ENCODE measurements at places on chromosomes 7 and 10. TPM values are rescaled to one million over a fixed set of nuclear protein-coding genes. Genes with fewer than 3 reads are reported as not detected.

- no peak for DNase-seq
These were observed 770 bp downstream of the PRXL2A start for GRCh38 chr10:80409121-80409520.

DNA sequence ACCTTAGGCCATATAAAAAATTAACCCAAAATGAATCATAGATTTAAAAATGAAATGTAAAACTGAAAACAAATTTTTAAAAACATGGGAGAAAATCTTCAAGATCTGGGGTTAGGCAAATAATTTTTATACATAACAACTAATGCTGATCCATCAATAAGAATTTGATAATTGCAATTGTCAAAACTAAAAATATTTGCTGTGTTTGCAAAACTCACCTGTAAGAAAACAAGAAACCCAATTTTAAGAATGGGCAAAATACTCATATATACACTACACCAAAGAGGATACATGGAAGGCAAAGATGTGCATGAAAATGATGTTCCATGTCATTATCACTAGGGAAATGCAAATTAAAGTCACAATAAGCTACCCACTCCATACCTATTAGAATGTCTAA, 194.8 kb upstream of the NRP1 start:
- no peak for DNase-seq

SFXN2 gene
- 31.2 TPM for total RNA-seq

SLC26A4 gene
- total RNA-seq = 0.71 TPM

GRCh38 chr10:116371737-116372136, 47.5 kb downstream of the CCDC172 start:
- no peak for DNase-seq

NUTM2B gene
- 0.33 TPM for total RNA-seq

DNA sequence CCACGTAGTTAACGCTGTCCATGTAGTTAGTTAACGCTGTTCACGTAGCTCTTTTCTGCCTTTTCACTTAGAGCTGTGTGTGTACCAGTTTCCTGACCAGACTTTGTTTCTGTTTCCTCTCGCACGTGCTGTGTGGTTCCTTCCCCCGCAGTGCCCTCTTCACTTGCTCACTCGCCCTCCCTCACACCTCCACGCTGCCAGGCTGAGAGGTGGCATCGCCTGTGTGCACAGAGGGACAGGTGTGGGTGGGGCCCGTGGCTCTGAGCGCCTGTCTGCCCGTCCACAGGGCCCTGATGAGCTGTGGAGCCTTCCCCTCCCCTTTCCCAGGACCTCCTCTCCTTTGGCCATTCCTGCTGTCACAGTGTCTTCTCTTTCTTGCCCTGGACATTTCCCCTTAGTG, 30.6 kb downstream of the WDR37 start:
- DNase-seq = no peak

- DNase-seq = no peak
These were observed 36.3 kb downstream of the SMNDC1 start for GRCh38 chr10:110268442-110268841.

OIT3 gene
- not detected for total RNA-seq

GRCh38 chr7:151744656-151745638, 132.0 kb downstream of the PRKAG2 start:
- DNase-seq = no peak

MTG1 gene
- 60.3 TPM for total RNA-seq

ANKRD1 gene
- total RNA-seq = not detected

GRCh38 chr10:12349629-12350166, 351 bp downstream of the CAMK1D start:
- no peak for DNase-seq

TBRG4 gene
- total RNA-seq = 236 TPM

HDAC9 gene
- total RNA-seq = 3.0 TPM

GRCh38 chr7:50793120-50793946, 10.6 kb upstream of the GRB10 start:
- peak; percentile 37 for DNase-seq

- DNase-seq = no peak
These were observed 56.2 kb downstream of the PARP12 start for GRCh38 chr7:140006600-140006999.

DNA sequence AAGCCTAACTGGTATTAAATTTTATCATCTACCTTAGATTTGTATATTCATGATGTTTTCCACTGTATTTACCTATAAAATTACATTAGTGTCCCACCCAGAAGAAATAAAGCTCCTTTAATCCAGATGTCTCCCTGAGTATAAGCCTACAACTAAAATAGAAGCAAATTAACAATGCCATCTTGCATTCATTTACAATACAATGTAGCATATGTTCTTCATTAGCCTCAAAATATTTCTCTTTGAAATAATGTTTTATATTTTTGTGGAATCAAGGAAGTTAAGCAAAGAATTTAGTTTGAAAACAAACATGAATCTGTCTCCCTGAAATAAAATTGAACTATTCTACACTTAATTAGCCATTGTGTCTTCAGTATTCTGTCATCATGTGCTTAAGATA, 112.3 kb downstream of the CACNA2D1 start:
- DNase-seq = no peak

DNA sequence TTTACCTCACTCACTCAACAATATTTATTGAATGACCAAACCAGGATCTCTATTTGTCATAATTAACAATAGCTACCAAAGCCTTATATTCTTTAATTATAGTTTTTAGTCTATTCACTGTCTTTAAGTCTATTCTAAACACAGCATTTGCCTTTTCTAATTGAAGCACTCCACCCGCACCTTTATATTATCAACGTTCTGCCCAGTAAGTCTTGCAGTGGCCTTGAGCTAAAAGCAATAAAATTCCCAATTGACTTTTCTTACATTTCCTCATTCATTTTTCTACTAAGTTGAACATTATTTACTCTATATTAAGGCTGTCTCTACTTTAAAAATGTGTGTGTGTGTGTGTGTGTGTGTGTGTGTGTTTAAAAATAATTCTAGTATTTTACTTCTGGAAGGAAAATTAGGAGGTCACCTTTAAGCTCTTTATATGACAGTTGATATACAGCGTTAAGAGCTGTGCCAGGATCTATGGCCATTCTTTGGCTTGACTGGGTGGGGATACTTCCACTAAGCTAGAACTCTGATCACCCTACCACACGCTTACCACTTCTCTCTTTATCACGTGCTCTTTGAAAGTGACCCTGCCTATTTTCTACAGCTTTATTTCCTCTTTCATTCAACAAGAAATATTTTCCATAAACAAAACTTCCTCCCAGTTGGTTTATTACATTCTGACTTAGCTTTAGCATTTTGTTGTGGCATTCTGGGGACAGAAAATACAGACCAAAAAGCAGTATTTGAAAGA, 8.8 kb downstream of the PAPSS2 start:
- DNase-seq = no peak

CXCL12 gene
- 0.13 TPM for total RNA-seq

TBATA gene
- not detected for total RNA-seq

DNA sequence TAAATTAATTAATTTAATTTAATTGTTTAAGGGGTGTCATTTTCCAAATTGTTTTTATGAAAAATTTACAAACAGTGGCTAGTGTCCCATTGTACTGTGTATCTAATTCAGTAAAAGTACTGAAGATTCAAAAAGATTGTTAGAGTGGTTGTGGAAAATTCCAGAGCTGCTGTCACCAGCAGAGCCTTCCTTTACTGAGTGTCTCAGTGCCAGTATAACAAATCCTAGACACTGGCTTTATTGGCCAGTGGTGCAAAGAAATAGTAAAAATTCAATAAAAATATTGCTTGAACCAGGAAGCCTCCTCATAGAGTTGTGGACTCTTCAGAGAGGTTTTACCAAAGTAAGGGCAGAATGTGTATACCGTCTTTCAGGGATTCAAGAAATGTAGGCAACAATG, 23.1 kb upstream of the HERPUD2 start:
- DNase-seq = no peak

GRCh38 chr10:46522295-46523118, 34.0 kb downstream of the GPRIN2 start:
- DNase-seq = no peak

DNA sequence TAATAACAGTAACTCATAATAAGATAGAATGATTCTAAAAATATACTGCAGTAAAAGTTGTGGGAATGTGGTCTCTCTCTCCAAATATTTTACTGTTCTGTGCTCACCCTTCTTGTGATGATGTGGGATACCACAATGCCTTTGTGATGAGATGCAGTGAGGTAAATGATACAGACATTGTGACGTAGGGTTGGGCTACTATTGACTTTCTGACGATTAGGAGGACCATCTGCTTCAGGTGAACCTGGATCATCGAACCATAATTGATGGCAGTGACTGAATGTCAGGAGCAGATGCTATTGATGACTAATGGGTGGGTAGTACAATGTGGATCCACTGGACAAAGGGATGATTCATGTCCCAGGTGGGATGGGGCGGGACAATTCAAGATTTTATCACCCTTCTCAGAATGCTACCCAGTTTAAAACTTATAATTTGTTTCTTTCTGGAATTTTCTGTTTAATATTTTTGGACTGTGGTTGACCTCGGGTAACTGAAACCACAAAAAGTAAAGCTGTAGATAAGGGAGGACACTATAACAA, 73.9 kb upstream of the ARMC3 start:
- DNase-seq = no peak

OPN1SW gene
- total RNA-seq = not detected

- no peak for DNase-seq
These were observed 40.8 kb upstream of the KMT2E start for GRCh38 chr7:104973227-104973626.

UTF1 gene
- total RNA-seq = not detected

GRCh38 chr10:8103543-8103942, 49.1 kb downstream of the GATA3 start:
- DNase-seq = no peak

DNA sequence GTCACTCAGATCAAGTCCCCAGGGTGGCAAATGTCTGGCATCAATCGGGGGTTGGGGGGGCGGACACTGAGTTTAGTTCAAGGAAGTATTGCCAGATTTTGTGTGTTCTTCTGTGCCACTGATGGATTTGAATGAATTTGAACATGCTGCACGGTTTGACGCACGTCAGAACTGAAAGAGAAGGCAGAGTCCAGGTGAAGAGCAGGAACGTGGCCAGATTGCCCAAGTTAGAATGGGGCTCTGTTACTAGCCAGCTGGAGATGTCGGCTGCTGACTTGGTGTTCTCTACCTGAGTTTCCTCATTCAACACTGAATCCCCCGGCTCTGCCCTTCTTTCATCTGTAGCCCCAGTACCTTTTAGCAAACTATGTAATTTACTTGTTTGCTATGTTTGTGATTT, 180.2 kb downstream of the PRKCQ start:
- DNase-seq = no peak

DNA sequence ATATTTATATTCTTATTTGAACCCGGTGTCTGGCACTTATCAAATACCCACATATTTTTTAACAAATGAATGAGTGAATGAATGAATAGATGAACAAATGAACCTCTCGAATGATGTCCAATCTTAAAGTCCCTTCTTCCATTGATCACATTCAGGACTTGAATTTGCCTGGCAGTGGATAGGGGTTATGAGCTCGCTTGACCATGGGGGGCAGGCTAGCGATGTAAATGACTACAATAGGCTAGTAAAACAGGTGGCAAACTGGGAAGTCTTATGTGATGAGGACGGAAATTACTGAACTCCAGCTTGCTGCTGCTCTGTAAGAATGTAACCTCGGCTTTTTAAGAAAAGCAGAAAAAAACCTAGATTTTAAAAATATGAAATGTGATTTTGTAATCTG, 247.7 kb upstream of the DKK1 start:
- no peak for DNase-seq

C10orf53 gene
- total RNA-seq = not detected

GRCh38 chr10:37895674-37896073, 38.3 kb upstream of the ZNF248 start:
- no peak for DNase-seq

GRCh38 chr7:91263384-91264045, 718 bp upstream of the FZD1 start:
- DNase-seq = no peak

ERVW-1 gene
- total RNA-seq = not detected

- DNase-seq = no peak
These were observed 41.5 kb upstream of the SLC39A12 start for GRCh38 chr10:17910125-17910789.

- DNase-seq = no peak
These were observed 9.3 kb upstream of the GTPBP4 start for GRCh38 chr10:978826-979421.

- DNase-seq = no peak
These were observed 130.0 kb upstream of the BTBD16 start for GRCh38 chr10:122140941-122141623.

GPRIN2 gene
- not detected for total RNA-seq

DNA sequence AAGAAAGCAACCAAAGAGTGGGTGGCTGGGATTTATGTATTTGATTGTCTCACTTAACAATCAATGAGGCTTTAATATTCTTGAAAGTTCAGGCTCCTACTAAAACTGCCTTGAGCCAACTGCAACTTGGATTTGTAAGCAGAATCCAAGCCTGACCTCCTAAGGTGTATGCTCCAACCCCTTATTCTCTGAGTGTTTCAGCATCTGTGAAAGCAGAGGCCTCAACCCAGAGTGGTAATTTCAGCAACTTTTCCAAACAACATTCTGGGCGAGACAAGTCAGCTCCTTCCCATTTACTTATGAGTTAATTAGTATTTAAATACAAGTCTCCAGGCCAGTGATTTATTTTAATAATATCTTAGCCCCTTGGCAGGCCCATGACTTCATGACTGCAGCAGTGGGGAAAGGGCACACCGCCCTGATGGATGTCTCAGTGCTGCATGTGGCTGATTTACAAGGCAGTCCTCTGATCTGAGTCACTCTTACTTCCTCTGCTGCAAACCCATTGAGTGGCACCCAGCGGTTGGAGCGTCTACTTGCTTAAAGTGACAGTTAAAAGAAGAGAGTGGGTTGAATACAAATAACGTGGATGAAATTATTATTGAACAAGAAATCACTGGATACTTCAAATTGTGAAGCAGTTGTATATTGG, 209.1 kb downstream of the TRIL start:
- DNase-seq = no peak

DNA sequence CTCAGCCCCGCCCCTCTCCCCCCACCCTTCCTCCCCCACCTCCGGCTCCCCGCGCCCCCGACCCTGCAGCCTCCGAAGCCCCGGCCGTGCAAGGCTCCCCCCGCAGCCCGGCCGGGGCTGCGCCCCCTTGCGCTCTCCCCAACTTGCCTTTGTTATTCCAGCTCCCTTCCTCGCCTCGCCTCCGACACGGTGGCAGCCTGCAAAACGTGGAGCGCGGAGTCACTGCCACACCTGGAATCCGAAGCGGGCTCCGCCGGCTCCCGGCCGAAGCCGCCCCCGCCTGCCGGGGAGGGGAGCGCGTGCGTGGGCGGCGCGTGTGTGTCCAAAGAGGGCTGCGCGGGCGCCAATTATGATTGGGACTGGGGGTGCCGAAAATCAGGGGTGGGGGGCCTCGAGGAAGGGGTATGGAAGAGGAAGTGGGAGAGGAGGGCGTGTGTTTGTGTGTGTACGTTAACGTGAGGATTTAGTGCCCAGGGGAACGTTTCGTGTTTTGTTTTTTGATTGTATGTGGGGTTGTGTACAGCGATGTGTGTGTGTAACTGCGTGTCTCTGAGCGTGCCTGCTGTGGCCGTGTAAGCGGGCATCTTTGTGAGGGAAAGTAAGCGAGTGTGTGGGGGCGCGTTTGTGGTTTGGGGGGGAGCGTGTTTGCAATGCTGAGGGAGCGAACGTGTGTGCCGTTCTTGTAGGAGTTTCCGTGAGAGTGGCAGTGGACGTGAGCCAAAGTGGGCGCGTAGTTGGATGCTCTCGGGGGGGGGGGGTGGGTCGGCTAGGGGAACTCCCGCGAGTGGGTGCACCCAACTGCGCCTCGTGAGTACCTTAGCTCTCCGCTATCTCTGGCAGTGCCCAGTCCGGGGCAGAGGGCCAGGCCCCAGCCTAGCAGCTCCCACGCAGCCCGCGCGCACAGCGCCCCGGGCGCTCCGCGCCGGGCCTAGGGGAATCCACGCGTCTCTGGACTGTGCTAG, 1.2 kb upstream of the ZMIZ1 start:
- DNase-seq = peak; percentile 78

GRCh38 chr10:7696545-7696944, 6.6 kb upstream of the ITIH2 start:
- no peak for DNase-seq
